Peyer's patch (tissue), 4 donors: ENCODE measurements at places on chromosomes 12 and 14. TPM values are rescaled to one million over a fixed set of nuclear protein-coding genes. Genes with fewer than 3 reads are reported as not detected.

GRCh38 chr14:33755358-33755757 is 195.5 kb downstream of the EGLN3 start:
- DNase-seq, result no peak

- peak; percentile 76 for DNase-seq
Observed at GRCh38 chr12:67068761-67069450, 200.3 kb upstream of the CAND1 start.

- peak; percentile 85 for DNase-seq
Observed at GRCh38 chr12:48988030-48988649, 10.0 kb downstream of the WNT1 start.

- DNase-seq, result peak; percentile 79
Observed at GRCh38 chr14:51860164-51860824, at the start of gene GNG2. GNG2 (plus strand) TSS chr14:51860612; CDS start chr14:51950679, 90,067 bp downstream.

OTOGL gene
- 0.18 TPM for total RNA-seq

POTEG gene
- not detected for total RNA-seq

GRCh38 chr12:32118806-32119205 is 12.2 kb downstream of the BICD1 start:
- no peak for DNase-seq

OR4E2 gene
- total RNA-seq, result not detected

DNA sequence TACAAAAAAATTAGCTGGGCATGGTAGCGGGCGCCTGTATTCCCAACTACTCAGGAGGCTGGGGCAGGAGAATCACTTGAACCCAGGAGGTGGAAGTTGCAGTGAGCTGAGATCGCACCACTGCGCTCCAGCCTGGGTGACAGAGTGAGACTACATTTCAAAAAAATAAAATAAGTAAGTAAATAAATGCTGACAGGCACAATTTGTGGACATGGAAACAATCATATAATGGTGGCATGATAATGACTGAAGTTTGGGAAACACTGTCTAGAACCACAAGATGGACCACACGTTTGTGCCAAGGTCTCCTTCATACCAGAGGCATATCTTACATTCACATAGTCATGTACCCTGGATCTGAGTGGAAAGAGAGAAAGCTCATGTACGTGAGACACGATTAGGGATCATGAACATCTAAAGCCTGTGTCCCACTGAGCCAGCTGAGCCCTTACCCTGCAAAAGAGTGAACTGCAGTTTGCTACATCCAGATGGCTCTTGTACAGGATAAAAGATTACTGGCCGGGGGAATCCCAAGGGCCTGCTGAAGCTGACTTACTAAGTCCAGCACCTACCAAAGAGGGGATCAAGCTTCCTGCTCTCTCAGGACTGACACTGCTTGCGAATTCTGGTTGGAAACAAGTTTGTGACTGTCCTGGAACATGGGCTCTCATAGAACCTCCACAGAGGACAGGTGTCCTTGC is 62.9 kb downstream of the TRAFD1 start:
- DNase-seq, result no peak

FIGNL2 gene
- 0.19 TPM for total RNA-seq

RAN gene
- 134 TPM for total RNA-seq

DNA sequence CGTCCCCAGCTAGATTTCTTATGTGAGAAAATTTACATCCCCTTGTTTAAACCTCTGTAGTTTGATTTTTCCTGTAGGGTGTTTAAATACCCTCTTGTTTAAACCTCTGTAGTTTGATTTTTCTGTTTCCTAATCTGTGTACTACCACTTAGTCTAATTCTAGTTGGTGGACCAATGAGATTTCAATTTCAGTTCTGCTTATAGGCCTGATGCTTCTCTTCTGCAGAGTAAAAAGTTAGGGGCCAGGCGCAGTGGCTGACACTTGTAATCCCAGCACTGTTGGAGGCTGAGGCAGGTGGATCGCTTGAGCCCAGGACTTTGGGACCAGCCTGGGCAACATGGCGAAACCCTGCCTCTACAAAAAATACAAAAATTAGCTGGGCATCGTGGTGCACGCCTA is 11.5 kb downstream of the UBC start:
- DNase-seq, result no peak

DNA sequence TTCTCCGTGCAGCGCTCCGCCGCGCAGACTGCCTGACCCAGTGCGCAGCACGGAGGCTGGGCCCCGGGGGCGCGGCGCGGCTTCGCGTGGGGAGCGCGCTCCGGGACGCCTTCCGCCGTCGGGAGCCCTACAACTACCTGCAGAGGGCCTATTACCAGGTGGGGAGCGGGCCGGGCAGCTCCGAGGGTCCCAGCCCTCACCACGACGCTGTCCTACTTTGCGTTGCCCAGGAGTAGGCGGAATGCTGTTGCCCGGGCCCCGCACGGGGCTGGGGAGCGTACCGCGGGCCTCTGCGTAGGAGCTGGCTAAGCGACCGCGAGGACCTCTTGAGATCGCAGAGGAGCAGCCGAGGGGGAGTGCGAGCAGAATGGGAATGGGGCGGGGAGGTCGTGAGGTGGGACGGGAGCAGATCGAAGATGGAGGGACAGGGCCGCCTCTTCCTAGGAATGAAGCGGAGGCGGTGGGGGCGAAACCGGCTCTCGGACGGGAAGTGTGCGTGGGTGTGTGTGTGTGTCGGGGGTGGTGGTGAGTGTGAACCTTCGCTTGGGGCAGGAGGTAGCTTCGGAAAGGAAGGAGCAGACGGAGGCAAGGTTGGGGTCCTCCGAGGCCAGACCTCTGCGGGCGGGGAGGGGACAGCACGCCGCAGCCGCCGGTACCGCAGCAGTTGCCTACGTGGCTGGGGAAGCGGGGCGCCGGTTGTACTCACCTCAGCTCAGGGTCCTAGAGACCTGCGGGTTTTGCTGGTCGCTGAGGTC is 751 bp downstream of the P3H3 start:
- DNase-seq, result peak; percentile 38

DNA sequence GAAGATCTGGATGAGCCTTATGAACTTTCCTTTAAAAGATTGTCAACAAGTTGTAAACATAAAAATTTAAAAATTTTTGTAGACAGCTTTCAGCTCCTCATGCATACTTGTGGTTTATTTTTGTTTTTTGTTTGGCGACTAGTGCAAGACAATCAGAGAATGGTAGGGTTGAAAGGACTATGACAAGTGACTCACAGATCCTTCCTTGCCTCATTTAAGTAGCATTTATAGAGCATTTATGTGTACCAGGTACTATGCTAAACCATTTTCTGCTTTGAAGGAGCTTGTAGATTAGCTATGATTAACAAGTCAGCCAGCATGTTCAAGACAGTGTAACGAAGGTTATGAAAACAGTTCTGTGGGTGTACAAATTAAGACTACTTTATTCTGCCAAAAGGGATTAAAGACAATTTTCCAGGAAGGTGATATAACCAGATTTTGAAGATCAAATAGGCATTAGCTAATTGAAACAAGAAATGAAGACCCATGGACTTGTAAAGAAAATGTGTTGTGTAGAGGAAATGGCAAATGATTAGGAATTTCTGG is 122.0 kb downstream of the PCNX1 start:
- DNase-seq, result no peak

DNA sequence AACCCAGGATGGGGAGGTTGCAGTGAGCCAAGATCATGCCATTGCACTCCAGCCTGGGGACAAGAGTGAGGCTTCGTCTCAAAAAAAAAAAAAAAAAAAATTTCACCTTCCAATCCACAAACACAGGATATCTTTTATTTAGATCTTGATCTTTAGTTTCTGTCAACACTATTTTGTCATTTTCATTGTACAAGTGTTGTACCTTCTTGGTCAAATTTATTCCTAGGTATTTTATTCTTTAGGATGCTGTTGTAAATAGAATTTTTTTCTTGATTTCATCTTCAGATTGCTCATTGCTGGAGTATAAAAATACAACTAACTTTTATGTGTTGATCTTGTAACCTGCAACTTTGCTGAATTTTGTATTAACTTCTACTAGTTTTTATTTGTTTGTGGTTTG is 60.8 kb downstream of the ARHGAP5 start:
- DNase-seq, result no peak

GRCh38 chr14:44847526-44848309 is 114.0 kb downstream of the KLHL28 start:
- no peak for DNase-seq

KRT7 gene
- total RNA-seq, result 0.67 TPM

DNA sequence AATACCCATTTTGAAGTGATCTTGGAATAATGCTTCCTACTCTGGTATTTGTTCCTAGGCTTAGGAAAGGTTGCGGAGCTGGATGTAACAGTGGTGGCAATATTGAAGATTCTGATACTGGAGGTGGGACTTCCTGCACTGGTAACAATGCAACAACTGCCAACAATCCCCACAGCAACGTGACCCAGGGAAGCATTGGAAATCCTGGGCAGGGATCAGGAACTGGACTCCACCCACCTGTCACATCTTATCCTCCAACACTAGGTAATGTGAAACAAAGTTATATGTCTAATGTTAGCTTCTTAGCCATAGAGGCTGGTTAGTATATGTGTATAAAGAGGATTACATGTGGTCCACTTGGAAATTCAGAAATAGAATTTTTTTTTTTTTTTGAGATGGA is 197.9 kb downstream of the PCNX1 start:
- DNase-seq, result no peak

AQP6 gene
- total RNA-seq, result not detected

GRCh38 chr14:20560961-20561360 is at the start of gene RNASE9:
RNASE9 (minus strand) TSS chr14:20561047.
- DNase-seq, result no peak

GRCh38 chr12:128654468-128654867 is 169.3 kb downstream of the SLC15A4 start:
- DNase-seq, result no peak

SYCP3 gene
- total RNA-seq, result not detected

DNA sequence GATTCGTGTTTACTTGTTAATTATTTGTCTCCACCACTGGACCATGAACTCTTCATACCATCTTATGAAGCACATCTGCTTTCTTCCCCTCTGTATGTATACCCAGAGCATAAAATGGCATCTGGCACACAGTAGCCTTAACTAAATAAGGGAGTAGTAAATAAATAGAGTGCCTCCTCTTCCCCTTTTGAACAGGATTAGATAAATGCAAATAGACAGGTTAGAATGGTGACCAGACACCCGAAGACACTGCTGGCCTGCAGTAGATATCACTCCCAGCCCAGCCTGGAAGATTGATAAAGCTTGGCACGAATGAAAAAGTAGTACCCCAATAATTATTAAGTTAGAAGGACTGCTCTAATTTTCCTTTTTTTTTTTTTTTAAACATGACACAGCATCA is 6.9 kb downstream of the GALNT4 start:
- no peak for DNase-seq

HAL gene
- total RNA-seq, result not detected

GRCh38 chr12:41101806-41102205 is 86.3 kb upstream of the PDZRN4 start:
- no peak for DNase-seq

DNA sequence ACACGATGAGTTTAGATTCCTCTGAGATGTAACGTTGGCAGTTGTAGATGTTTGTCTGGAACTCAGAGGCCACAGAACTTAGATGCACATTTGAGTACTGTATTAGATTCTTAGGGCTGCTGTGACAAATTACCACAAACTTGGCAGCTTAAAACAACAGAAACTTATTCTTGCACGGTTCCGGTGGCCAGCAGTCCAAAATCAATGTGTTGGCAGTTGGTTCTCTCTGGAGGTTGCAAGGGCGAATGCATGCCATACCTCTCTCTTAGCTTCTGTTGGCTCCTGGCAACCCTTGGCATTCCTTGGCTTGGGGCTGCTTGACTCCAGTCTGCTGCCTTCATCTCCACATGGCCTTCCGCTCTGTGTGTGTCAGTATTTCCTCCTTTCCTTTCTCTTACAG is 118.9 kb downstream of the C12orf75 start:
- no peak for DNase-seq

GRCh38 chr12:53664936-53665335 is 10.9 kb downstream of the ATP5MC2 start:
- no peak for DNase-seq

- DNase-seq, result no peak
Observed at GRCh38 chr14:90720832-90721231, 95.4 kb downstream of the TTC7B start.

GRCh38 chr14:56002876-56003625 is 115.2 kb upstream of the PELI2 start:
- no peak for DNase-seq

DNA sequence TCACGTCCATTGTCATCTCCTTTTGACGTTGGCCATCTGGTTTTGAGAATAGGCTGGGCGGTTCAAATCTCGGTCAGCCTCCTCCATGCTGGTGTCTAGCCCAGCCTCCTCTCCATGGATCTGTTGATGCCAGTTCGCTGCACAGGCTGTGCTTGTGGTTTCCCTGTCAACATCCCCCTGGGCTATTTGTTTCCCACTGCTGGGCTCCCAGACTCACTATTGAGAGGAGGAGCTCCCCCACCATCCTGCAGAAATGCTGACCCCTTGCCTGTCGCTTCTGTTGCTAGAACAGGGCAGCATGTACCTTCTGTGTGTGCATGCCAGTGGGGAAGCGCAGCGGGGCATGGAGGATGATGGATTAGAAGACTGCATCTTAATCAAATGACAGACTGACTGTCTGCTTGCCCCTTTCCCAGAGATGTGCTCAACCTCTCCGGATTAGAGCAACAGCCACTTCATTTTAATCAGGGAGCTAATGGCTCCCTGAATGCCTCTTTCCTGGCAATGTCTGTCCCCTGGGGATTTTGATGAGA is 170.5 kb downstream of the TSPAN9 start:
- DNase-seq, result no peak

- peak; percentile 27 for DNase-seq
Observed at GRCh38 chr12:1501695-1502378, 92.5 kb downstream of the FBXL14 start.

GRCh38 chr14:102903889-102904512 is 18.5 kb upstream of the AMN start:
- DNase-seq, result no peak

DNA sequence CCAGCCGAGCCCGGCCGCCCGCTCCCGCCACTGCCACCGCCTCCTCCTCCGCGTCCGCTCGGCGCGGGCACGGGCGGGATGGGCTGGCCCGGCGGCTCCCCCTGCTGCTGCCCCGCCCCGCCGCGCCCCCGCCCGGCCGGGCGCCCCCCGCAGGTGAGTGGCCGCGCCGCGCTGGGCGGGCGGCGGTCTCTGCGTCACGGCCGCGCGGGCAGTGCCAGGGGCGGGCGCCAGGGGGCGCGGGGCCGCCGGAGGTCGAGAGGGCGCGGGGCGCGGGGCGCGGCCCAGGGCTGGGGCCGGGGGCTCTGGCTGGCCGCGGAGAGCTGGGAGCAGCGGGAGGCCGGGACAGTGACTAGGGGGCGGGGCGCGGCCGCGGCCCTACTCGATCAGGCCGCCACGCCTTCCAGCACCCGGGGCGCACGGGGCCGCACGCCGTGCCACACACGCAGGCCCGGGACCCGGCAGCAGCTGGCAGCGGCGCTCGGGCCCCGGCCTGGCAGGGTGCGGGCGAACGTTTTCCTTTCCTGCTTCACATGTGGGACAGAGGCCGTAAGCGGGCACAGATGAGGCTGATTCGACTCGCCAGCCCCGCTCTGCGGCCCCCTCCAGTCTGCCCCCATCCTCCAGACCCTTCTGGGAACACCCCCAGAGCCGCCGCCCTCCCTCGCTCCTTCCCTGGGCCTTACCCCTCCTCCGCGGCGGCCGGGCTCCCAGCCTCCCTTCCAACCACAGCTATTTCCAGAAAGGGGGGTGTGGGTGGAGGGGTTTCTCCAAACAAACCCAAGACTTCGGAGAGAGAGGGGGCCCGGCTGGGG is 2.4 kb upstream of the TNS2 start:
- DNase-seq, result peak; percentile 89
